Aorta (tissue), 5 donors: ENCODE measurements at places on chromosomes 12 and 14. TPM values are rescaled to one million over a fixed set of nuclear protein-coding genes. Genes with fewer than 3 reads are reported as not detected.

GPX2 gene
- polyA plus RNA-seq: 16.8 TPM

ANKS1B gene
- polyA plus RNA-seq: 5.7 TPM

DCAF5 gene
- polyA plus RNA-seq: 39.8 TPM

HOXC12 gene
- not detected for polyA plus RNA-seq

PTPRR gene
- 1.8 TPM for polyA plus RNA-seq

NOS1 gene
- polyA plus RNA-seq: 0.05 TPM

ANO2 gene
- 2.4 TPM for polyA plus RNA-seq

MIP gene
- polyA plus RNA-seq: not detected

KLRC1 gene
- not detected for polyA plus RNA-seq

TAMALIN gene
- 7.1 TPM for polyA plus RNA-seq

TAS2R19 gene
- not detected for polyA plus RNA-seq

ANKRD33 gene
- not detected for polyA plus RNA-seq

GAS2L3 gene
- 0.13 TPM for polyA plus RNA-seq

LRTM2 gene
- not detected for polyA plus RNA-seq

OTOGL gene
- 0.20 TPM for polyA plus RNA-seq

ACSS3 gene
- polyA plus RNA-seq: 6.4 TPM

PMCH gene
- not detected for polyA plus RNA-seq

KRT71 gene
- not detected for polyA plus RNA-seq

CLEC4A gene
- polyA plus RNA-seq: 8.4 TPM

GUCY2C gene
- not detected for polyA plus RNA-seq

- no peak for DNase-seq
These were observed 3.5 kb downstream of the TGM1 start for GRCh38 chr14:24259282-24260025.

DNA sequence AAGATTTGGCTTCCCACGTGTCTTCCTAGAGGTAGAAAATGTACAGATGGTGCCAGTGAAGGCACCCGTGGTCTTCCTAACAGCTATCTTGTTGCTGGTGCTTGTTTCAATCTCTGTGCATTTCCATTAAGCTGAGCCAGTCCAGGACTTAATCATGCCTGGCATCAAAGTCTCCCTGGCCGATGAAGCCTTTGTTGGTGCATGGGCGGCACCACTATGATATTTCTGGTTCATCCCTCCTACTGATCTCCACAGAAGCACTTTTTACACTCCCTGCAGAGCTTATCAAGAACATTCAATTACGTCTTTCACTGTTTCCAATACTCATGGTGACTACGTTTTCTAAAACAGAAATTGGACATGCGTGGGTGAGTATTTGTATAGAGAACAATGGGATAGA is 128.4 kb downstream of the TTC8 start:
- DNase-seq: no peak

GRCh38 chr12:2255311-2255710 is 202.5 kb downstream of the CACNA1C start:
- DNase-seq: no peak

DNA sequence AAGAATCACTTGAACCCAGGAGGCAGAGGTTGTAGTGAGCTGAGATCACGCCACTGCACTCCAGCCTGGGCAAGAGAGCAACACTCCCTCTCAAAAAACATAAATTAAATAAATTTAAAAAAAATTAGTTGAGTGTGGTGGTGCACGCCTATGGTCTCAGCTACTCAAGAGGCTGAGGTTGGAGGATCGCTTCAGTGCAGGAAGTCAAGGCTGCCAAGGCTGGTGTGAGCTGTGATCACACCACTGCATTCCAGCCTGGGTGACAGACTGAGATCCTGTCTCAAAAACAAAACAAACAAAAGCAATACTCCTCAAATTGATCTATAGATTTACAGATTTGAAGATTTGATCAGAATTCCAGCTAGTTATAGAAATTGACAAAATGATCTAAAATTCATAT is 92.7 kb upstream of the RESF1 start:
- no peak for DNase-seq

GRCh38 chr12:68622250-68622649 is 11.6 kb downstream of the RAP1B start:
- DNase-seq: no peak

GRCh38 chr12:22755629-22756028 is 130.7 kb downstream of the ETNK1 start:
- peak; percentile 53 for DNase-seq

DNA sequence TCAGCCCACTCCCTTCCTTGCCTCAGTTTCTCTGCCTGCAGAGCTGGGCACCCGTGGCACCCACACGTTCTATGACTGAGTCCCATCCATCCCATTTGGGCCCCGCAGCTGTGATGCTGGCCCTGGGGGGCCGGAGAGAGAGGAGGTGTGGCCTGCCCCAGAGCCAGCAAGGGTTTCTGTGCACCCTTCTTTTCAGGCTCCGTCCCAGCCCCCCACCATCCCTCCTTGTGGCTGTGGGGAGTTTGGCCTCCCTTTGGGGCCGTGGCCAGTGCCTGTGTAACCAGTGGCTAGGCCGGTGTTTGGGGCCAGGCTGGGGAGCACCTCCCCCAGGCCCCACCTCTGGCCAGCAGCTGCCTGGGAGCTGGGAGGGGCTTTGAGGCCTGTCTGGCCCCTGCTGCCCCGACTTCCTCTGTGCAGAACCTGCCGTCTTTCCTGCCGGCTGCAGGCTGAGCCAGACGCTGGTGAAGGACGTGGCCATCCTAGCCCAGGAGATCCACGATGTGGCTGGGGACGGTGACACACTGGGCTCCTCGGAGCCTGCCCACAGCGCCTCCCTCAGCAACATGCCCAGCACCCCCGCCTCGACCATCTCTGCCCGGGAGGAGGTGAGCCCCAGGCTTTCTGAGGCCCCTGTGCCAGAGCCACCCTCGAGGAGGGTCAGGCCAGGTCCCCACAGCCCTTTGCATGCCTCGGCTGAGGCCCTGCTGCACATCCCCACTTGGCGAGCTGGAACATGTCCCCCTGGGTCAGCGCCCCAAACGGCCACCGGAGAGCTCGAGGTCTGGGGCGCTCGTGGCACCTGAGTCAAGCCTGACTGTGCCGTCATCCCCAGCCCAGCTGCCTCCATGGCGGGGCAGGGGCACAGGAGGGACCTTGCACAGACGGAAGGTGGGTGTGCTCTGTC is 27.7 kb downstream of the CEP170B start:
- peak; percentile 42 for DNase-seq

DNA sequence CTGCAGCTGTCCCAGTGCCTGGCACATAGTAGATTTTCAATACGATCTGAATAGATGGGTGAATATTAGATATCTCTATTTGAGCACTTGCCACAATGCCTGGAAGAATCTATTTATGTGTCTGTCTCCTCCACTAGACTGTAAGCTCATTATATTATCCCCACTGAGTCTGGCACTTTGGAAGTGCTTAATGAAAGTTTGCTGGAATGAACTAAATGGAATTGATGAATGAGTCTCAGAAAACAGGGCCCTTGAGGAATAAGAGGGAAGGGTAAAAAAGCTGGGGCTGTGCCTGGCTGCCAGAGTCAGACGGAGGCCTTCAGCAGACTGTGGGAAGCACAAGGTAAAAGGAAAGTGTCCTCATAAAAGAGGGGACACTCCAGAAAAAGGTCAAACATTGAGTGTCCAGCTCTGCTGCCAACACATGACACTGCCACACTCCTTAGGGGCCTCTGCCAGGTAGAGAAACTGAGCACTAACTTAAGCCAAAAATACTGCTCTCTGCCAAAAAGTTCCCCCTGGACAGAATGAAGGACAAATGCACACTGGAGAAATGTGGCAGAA is 39.3 kb downstream of the GLT8D2 start:
- DNase-seq: no peak

- DNase-seq: no peak
These were observed 31.6 kb upstream of the FRS2 start for GRCh38 chr12:69438539-69438938.

GRCh38 chr12:39628836-39629235 is 9.2 kb upstream of the ABCD2 start:
- no peak for DNase-seq

- no peak for DNase-seq
These were observed 46.6 kb upstream of the PAPOLA start for GRCh38 chr14:96455588-96455987.

DNA sequence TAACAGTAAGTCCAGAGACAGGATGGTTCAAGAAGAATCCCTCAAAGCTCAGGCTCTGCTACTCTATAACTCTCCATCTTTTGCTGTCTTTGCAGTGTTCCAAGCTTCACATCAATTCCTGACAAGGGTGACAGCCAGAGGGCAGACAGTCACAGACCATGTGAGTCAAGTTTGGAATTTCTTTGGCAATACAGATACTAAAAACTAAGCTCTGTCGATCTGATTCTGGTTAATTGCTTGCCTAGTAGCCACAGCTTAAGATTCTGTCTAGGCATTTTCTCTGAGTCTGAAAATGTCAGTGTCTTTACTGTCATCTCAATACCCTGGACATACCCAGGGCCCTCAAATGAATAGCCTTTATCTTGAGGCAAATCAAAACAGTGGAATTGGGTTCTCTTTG is 153.7 kb downstream of the CEP128 start:
- DNase-seq: no peak

GRCh38 chr12:106046301-106046846 is 92.4 kb downstream of the NUAK1 start:
- no peak for DNase-seq

DNA sequence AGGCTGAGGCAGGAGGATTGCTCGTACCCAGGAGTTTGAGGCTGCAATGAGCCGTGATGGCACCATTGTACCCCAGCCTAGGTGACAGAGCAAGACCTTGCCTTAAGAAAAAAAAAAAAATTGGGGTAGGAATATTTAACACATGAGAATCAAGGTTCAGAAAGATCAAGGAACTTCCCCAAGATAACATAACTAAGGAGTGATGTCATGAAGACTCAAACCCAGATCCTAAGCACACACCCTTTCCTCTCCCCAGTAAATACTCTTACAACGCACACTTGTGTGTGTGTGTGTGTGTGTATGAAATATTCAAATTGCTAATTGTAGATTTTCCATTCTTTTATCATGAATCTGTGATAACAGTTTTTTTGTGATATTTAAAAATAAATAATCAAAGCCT is 90.6 kb upstream of the NUDT4 start:
- DNase-seq: no peak

- no peak for DNase-seq
These were observed 393.2 kb upstream of the ATXN7L3B start for GRCh38 chr12:74144396-74144795.

- no peak for DNase-seq
These were observed 850.2 kb upstream of the TMEM132C start for GRCh38 chr12:127416796-127417195.

DNA sequence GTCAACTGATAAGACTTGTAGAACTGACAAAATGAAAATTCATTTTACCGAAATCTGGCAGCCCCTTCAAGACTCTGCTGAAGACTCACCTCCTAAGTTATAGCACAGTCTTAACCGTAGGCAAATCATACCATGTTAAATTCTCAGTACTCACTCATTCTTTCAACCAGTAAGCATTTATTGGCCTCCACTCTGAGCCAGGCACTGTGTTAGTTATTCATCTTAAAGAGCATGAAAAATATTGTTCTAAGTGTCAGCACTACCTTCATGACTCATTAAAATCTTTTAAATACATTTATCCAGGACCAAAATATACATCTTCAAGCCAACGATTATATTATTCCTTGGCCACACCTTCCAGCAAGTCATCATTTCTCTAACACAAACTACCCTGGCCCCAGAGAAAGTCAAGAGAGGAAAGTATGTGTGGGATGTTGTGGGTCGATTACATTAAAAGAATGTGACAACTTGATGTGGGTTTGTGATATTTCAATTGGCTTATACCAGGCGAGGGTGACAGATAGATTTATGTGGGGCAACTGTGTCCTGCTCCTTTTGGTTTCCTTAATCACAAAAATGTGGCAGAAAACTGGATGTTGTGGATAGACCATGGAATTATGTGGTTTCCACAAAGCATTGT is 55.0 kb downstream of the TMEM30B start:
- no peak for DNase-seq
